ENCODE measurements at places on chromosomes 7 and 10. TPM values are rescaled to one million over a fixed set of nuclear protein-coding genes. Genes with fewer than 3 reads are reported as not detected.

A1CF gene
- not detected for total RNA-seq

MAGI2 gene
- 0.81 TPM for total RNA-seq

TWIST1 gene
- not detected for total RNA-seq

HSPB1 gene
- total RNA-seq: 71.7 TPM

Measured in bladder microvascular endothelial cell (primary cell).